ENCODE measurements at places on chromosomes 1 and 21.

GRCh38 chr1:18730321-18730720 lies 99.7 kb downstream of the PAX7 start:
- DNase-seq = no peak

GRCh38 chr1:203271962-203272632 lies 33.2 kb upstream of the BTG2 start:
- no peak for DNase-seq

DNA sequence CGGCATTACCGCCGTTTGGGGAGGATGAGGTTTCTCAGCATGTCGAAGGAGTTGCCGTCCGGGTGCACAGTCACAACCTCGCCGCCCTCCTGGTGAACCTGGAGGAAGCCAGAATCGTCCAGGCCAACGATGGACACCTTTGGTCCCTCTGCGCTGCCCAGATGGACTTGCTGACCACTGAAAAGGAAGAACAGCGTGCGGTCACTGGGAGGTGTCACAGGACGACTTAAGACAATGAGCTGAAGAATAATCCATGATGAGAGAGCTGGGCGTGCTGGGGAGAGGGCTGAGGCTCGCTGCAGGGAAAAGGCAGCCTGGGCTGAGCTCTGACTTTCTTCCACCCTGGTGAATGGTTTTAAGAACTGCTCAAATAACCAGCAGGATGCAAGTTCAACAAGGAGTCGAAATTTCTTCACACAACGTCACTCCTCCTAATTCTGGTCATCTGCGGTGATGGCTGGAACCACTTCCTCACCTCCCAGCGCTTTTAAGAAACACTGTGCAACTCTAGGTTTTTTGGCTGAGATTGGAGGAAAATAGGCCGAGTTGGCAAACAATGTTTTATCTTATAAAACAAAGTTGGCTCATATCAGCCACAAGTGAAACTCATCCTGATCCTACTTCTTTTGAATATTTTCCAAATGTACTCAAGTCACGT lies 55.5 kb downstream of the SIM2 start:
- no peak for DNase-seq

DNA sequence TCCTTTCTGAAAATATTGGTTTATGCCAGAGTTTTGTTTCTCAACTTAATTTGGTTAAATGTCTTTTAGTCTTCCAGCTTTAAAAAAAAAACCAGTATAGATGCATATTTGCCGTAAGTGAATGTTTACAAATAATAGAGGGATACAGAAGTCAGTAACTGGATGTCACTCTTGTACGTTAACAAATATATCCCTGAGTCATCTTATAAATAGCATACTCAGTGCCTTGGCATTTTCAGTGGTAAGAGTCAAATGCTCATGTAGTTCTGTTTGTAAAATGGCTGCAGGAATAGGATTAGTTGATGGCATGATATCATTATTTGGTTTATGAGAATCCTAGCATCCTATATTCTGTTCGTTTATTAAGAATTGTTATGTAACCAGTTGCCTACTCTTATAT lies 55.4 kb downstream of the SPEN start:
- peak; percentile 31 for DNase-seq

- DNase-seq = no peak
These were observed 27.4 kb upstream of the FOXD3 start for GRCh38 chr1:63294803-63295594.

DNA sequence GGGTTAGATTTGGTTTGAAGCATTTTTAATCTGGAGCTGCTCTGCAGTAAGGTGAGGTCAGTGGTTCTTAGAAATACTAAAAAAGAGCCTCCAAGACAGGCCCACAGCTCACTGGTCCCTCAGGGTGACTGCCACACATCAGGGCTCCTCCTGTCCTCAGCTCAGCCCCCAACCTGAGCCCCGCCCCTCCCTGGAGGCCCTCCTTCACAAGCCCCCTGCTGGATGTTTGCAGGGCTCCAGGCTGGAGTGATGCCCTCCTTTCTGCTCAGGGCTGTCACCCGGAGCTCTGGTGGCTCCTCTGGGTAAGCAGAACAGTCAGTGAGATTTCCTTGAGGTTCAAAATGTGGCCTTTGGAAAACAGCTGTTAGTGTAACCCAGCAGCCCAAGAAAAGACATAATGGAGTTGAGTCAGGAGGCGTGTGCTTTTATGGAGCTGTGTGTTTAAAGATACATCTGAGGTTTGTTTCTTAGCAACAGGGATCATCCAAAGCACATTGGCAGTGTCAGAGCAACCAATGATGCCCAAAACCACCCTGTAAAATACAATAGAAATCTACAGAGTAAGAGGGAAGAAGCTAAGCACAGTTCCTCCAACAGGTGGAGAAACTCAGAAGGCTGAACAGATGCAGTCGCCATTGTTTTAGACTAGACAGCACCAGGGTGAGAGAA lies 21.4 kb downstream of the STUM start:
- DNase-seq = peak; percentile 17

DNA sequence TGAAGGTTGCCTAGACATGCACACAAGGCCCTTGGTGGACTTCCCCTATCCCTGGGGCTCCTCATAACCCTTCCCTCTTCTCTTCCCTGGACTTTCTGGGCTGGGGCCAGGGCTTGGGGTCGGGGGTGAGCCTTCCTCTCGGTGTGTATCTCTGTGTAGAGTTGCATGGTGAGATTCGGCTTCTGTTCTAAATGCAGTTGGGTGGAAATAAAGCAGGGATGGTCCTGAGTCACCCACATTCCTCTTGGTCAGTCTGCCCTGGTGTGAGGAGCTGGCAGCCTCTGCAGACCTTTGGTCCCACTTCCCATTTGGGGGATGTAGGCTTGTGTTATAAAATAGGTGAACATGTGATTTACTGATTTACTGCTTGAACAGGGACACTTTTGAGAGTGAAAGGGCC lies 38.0 kb downstream of the ADARB1 start:
- DNase-seq = peak; percentile 28

GRCh38 chr1:7515904-7516303 lies 255.2 kb upstream of the VAMP3 start:
- no peak for DNase-seq

Measured in suppressor macrophage treated with lipopolysaccharide for 1 hour (primary cell).